ENCODE measurements at places on chromosomes 6 and 20.

GRCh38 chr6:132728616-132729015 lies 14.8 kb upstream of the VNN1 start:
- DNase-seq: no peak

- DNase-seq: no peak
Measured at GRCh38 chr20:41057999-41058673, 29.5 kb downstream of the TOP1 start.

DNA sequence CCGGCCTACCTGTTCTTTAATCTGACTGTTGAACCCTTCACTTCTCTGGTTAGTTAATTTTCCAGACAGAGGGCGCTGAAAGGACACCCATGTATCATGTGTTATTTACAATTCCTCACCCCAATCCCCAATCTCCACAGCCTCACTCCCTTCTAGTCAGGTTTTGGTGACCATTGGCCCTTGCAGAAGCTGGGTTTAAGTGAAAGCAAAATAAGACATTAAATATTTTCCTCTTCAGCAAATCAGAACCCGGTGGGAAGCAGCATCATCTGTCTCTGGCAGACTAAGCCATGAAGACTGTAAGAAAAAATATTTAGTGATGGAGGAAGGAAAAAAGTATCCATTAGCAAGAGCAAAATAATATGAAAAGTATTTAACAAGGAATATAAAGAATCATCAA lies 9.4 kb upstream of the HLA-DQA1 start:
- DNase-seq: no peak

DNA sequence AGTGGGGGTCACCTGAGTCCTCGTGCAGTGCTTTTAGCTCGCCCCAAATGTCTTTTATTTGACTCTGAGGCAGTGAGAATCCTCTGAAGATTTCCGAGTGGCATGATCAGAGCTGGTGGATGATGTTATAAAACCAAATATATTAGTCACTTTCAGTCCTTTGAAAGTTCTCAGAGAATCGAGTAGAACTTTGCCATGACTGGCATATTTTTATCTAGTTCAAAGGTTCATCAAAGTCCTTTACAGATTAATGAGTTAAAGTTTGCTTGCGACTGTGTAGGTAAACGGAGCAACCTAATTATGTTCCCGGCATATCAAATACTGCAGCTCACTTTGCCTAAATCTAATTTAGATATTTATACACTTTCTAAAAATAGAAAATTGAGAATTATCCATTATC lies 498.5 kb upstream of the NOX3 start:
- no peak for DNase-seq

DNA sequence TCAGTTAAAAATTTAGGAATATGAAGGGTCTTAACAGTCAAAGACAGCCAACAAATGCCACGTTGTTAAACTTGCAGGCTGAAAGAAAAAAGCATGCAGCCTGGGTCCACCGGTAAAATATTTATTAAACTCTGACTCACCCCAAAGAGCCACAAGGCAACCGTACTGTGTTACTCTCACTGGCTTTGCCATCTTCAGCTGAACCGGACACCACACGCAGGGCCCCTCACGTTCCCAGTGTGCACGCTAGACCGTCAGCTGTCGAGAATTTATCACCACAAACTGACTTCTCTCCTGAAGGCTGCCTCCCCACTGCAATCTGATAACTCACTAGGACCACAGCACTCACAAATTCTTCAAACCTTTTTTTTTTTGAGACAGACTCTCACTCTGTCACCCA lies 30.7 kb downstream of the HUS1B start:
- no peak for DNase-seq

GRCh38 chr20:2602046-2602735 lies 50.2 kb upstream of the NOP56 start:
- no peak for DNase-seq

DNA sequence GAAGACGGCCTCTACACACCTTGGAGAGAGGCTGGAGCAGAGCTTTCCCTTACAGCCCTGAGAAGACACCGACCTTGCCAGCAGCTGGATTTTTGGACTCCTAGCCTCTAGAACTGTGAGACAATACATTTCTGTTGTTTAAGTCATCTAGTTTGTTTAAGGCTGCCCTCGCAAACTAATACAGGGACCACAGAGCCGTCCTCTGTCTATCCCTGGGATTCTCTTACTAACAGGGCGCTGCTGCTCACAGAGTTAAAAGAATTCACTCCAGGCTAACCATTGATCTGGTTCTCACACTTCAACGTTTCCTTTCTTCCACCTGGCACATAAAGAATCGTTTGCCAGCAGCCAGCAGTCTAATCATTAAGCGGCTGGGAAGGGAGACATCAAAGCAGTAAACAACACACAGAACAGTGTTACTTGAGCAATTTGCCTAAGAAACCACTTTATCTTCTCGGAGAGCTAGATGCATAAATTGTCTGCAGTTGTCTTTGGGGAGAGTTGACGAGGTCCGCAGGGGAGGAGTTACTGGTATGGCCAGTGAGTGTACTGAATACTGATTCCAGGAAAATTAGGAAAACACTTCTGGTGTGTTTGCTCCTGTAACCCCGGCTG lies 103.5 kb upstream of the AKAP12 start:
- DNase-seq: no peak

- DNase-seq: no peak
Measured at GRCh38 chr6:112680091-112680490, 333.0 kb downstream of the RFPL4B start.

DNA sequence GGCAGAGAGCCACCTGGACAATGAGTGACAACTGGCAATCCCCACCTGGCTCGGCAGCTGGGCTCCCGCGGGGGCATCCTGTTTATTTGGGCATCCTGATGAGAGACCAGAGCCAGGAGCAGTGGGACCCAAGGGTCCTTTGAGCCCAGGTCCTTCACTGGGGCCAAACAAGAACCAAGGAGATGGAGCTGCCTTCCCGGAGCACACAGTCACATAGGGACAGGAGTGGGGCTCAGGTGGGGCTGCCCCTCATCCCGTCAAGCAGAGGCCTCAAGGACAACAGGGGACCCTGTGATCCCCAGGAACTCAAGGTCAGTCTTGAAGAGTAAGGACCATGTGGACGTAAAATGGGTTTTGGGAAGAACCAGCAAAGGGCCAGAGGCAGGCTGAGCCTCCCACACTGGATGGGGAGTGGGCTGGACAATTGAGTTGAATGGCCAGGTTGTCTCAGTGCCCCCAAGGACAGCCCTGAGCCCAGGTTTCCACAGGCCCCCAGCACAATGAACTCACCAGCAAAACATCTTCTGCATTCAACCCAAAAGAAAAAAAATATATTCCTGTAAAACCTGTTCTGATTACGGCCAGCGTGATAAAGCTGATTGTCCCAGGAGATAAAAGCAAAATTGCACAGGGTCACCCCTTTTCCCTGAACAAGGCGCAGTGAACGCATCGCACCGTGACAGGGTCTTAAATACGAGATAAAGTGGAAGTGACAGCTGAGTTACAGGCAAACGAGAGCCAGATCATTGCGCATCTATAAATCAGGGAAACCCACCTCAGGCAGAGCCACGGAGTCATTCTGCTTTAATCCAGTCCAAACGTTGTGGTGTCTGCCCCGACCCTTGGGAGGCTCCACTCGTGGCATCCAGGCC lies 86.2 kb downstream of the ANKRD60 start:
- DNase-seq: no peak

- DNase-seq: no peak
Measured at GRCh38 chr6:114055763-114056162, 84.8 kb upstream of the HDAC2 start.

- DNase-seq: no peak
Measured at GRCh38 chr6:75376347-75377024, 91.9 kb upstream of the TMEM30A start.

DNA sequence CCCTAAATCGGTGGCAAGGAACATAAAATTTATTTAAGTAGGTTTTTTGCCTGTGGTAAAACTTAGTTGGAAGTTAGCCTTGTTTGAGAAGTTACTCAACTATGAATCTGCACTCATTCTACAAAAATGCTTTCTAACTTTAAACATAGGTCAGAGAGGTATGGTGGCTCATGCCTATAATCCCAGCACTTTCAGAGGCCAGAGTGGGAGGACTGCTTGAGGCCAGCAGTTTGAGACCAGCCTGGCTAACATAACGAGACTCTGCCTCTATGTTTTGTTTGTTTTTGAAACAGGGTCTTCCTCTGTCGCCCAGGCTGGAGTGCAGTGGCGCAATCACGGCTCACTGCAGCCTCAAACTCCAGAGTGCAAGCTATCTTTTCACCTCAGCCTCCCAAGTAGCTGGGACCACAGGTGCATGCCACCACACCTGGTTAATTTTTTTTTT lies 16.2 kb downstream of the USP49 start:
- no peak for DNase-seq

GRCh38 chr6:7047966-7048365 lies 59.8 kb upstream of the RREB1 start:
- DNase-seq: no peak

GRCh38 chr20:57957411-57958049 lies 247.7 kb upstream of the PMEPA1 start:
- DNase-seq: no peak

DNA sequence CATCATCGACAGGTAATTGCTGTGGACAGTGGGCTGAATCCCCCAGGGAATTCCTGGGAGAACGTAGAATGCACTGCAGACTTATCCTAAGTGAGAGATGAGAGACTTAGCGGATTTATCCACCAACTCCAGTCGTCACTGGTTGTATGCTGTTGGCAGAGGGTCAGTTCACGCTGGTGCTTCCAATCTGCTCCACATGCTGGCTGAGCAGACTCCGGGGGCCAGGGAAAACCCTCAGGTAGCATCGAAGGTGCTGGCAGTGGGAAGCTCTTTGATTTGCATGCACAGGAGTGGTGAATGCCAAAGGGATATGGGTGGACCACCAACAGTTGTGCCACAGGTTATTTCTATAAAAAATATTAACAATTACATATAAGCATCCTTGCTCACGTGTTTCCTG lies 20.2 kb downstream of the TTLL9 start:
- no peak for DNase-seq

DNA sequence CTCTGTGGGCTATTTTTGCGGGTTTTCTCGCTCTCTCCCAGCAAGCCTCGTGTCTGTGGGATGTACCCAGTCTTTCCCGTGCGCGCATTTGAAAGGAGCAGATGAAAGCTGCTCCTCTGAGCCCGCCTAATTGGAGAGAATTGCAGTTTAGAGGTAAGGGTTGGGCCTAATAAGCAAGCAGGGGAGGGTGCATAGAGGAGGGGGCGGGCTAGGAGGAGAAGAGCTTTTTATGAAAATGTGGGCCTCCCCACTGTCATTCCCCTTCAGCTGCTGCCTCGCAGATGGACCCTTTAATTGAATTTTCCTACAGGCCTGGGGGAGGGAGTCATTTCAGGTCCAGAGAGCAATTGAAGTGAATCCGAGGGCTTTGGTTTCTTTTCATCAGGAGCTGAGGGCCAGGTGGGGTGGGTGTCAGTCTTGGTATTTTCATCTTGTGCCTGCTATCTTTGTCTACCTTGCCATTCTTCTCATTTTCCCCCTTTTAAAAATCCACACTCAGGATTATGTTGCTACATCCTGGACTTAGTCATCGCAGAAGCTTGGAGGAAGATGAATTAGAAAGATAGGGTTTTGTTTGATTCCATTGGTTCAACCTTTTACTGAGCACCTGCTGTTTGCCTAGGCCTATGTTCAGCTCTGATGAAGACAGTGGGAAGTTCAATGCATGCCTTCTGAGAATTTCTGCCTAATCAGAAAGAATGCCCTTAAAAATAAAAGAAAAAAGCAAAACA lies 423.4 kb downstream of the CD83 start:
- no peak for DNase-seq

Measured in DMS79 treated with DMSO at 0.1 percent for 48 hours (cell line).